ENCODE measurements at places on chromosomes 16 and 17.
A peak's percentile ranks its signal among the peaks of the same experiment; 100 is the strongest.

- DNase-seq, result no peak
Observed at GRCh38 chr16:632486-633335, 1.9 kb downstream of the WFIKKN1 start.

DNA sequence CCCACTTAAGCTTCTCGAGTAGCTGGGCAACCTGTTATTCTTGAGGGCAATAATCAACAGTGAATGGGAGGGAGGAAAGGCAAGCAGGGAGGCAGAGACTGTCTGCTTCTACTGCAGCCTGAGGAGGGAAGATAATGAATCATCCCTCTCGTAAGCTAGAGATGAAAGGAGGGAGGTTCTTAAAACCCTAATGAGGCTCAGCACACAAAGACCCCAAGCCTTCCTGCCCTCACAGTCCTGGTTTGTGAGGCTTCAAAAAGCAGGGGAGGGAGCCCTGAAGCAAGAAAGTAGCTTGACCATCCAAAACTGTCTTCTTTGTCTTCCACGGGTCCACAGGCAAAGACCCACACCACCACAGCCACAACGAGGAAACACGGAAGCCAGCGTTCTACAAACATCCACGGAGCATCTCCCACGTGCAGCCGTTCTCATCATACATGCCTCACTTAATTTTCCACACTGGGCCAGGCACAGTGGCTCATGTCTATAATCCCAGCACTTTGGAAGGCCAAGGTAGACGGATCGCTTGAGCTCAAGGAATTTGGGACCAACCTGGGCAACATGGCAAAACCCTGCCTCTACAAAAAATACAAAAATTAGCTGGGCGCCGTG lies 1.8 kb downstream of the PIK3R5 start:
- DNase-seq, result peak; percentile 58

DNA sequence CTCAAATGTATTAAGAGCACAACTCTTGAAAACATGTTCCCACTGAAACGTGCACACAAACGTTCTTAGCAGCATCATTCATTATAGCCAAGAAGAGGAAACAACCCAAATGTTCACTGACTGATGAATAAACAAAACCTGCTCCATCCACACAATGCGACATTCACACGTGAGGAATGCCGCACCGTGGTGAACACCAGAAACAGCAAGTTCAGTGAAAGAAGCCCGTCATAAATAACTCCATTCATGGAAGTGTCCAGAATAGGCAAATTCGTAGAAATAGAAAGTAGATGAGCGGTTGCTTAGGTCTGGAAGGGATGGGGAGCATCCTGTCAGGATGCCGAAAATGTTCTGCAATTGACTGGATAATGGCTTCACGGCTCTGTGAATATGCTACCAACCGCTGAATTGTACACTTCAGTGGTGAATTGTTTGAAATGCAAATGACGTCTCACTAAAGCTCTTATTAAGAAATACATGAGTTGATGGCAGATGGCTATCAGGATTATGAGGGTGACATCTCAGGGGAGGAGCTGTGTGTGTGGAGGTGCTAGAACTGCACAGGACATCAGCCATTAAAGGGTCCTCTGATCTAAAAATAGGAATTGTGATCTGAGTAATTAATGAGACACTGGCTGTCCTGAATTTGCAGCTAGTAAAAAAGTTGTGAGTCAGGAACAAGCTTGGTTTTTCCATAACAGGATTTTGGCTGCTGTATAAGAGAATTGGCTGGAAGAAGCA lies 771.0 kb downstream of the KCNJ18 start:
- no peak for DNase-seq

GRCh38 chr16:2821487-2822157 lies 4.6 kb downstream of the PRSS21 start:
- no peak for DNase-seq

Data from CD4-positive, alpha-beta T cell treated with Interleukin-2 at 100 ng/mL for 4 hours (primary cell).